ENCODE measurements at places on chromosomes 5 and 9.

DNA sequence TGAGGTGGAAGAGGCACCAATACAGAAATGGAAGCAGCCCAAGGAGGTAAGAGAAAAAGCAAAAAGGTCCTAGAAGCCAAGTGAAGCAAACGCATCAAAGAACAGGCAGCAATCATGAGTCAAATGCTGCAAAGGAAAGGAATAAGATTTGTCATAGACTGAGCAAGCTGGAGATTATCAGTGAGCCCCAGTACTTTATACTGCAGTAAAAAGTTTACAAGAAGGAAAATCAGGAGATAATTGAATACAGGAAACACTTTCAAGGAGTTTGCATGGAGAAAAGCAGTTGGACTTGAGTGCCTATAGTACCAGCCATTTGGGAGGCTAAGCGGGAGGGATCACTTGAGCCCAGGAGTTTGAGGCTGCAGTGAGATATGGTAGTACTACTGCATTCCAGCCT lies 7.2 kb upstream of the HAVCR1 start:
- no peak for DNase-seq

GRCh38 chr9:114616684-114617520 lies 5.8 kb downstream of the TMEM268 start:
- no peak for DNase-seq

DNA sequence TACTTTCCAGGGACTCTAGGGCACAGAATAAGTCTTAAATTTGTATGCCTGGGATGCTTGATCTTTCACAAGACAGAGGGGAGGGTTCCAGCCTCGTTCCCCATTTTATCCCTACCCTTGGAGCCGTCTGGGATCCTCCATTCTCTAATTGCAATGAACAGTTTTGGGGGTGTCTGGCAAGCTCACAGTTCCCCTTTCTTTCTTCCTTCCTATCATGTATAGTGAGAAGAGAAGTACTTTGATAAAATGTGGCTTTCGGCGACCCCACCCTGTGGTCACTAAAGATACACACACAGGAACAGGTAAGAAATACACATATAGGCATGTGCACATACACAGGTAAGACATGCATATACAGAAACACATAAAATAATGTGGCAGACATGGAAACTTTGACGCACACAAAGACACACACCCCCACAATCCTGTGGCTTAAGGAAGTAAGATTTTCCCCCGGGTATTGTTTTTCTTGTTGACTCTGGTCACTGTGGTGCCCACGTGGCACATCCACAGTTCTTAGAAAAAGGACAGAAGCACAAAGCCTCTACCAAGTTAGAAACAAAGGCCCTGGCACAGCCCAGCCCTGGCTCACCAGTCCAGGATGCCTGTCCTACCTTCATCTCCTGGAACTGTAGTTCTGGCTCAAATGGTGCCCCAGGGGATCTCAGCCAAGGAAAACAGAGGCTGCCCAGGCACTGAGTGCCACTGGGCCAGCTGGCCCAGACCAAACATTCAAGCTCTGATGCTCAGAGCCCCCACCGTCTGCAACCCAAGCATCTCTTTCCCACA lies 6.3 kb upstream of the SMU1 start:
- no peak for DNase-seq

DNA sequence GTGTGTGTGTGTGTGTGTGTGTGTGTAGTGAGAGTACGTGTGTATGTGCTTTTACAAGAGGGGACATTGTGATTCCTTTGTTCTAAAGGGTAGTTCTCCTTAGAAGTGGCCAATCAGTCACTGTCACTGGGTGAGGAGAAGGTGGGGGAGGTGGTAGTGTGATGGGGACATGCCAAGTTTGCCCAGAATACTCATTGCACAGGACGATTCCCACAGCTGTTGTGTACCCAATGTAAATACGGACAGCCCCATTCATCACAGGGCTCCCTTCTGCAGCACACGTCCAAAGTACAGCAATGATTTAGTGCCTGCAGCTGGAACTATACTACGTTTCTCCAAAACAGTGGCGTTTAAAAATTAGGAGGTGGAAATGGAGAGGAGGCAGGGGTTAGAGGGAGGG lies 287.8 kb downstream of the TLR4 start:
- peak; percentile 7 for DNase-seq

DNA sequence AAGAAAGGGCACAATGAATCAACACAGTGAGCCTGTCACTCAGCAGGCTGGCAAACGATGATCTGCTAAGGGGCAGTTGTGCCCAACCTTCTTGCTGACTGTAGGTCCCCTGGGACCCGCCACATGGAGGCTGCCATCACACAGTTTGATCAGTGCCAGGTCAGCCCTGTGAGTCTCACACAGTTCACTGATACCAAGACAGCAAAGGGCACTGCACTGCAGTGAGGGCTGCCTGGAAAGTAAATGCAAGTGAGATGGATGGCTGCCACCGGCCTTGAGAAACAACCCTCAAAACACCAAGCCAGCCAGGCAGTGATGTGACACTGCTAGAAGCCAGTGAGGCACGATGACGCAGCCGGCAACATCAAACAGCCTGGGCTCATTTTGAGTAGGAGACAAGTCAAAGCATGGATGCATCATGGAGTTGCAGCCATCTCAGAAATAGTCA lies 30.3 kb downstream of the FOXD1 start:
- peak; percentile 28 for DNase-seq
